ENCODE measurements at places on chromosomes 5 and 9.
A peak's percentile ranks its signal among the peaks of the same experiment; 100 is the strongest.

DNA sequence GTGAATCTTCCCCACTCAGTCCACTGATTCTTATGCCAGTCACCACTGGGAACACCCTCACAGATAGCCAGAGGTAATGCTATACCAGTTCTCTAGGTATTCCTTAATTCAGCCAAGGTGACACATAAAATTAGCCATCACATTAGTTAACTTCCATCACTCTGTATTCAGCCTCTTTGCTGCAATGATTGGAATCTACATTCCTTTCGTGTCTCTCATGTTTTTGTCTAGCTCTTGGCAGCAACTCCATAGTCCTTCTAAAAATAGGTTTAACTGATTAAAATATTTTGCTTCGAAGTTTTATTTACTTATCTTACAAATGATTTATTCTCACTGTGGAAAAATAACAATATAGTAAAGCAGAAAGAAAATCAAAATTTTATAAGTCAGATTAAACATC is 19.6 kb upstream of the RNF20 start:
- peak; percentile 73 for DNase-seq

DNA sequence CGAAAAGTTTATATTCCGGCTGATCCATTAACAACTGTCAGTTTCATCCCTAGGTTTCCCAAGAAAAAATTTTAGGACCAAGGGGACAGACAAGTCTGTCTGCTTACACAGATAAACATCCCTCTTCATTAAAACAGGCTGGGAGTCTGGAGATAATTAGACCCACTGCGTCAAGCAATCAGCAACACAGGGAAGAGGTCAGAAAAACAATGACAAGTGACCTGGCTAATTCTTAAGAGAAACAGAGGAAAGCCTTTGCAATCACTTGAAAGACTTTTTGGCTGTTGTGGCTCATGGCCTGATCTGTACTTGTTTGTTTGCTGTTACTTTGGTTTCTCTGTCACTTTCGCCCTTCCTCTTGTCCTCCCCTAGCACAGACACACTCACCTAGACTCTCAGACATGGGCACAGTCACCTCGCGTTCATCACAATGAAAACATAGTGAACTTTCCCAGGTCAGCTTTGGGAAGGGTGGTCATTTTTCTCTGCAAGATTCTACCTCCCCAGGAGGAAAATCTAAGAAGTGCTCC is 2.9 kb upstream of the CCDC192 start:
- no peak for DNase-seq

DNA sequence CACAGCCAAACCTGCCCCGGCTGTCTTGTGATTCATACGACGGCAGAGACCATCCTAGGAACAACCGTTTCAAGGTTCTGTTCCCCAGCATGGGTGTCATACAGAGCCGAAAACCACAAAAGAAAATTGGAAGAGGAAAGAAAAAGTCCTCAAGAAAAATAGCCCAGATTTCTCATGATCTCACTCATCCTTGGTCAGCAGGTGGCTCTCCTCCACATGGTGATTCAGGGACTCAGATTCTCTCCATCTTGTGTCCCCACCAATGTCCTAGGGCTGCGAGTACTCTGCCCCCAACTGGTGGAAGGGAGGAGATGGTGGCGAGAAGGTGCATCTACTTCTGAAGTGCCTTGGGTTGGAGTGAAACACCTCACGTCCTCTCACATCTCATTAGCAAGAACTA is 25.6 kb downstream of the PDZD2 start:
- DNase-seq: peak; percentile 5

DNA sequence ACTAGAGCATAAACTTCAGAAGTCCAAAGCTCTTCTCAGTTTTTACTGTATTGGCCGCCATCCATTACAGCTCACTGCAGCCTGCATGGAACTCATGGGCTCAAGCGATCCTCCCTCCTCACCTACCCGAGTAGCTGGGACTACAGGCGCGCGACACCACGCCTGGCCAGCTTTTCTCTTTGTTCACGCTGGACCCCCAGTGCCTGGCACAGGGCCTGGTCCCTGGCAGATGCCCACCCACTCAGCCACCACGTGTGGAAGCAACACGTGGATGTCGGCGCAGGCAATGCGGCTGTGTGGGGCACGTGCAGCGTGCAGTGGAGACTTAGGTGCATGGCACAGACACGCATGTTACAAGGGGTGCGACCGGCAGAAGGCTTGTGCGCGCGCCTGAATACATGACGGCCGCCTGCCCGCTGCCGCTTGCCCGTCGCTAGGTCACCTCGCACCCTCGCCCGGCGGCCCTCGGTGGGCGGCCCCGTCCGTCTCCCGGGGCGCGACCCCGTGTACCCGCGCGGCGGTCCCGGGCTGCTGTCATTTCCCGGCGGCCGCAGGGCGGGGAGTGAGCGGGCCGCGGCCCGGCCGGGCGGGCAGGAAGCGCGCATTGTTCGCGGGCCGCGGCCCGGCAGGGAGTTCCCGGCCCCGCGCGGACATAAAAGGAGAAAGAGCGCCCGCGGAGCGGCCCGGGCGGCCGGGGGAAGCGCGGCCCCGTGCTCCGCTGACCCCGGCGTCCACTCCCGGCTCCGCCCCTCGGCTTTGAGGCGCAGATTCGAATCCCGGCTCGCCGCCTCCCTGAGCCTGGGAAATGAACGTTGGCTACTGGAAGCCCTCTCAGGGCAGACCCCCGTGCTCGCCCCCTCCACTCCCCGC is 24.1 kb upstream of the PTGS1 start:
- peak; percentile 32 for DNase-seq

DNA sequence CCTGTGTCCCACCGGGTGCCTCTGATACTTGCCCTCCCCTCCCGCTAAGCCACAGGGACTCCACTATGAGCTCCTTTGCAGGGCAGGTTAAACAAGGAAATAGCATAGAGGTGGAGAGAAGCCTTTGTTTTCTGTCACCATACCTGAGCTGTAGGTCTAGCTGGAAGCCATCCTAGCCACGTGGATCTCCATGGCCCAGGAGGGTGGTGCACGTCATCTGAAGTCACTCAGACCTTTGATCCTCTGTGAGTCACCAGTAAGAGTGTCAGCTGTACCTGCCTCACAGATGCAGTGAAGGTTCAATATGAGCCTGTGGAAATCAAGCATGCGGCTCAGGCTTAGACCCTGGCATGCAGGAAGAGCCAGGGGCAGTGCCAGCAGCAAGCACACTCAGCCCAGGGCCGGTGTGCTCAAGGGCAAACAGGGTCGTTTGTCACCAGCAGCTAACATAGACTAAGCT is 55.1 kb downstream of the ASS1 start:
- no peak for DNase-seq

Measured in choroid plexus epithelial cell (primary cell).